Hypothalamus (tissue), 51 donors: ENCODE measurements at places on chromosomes 6 and 20.

GRCh38 chr20:15699431-15700146, 873.7 kb downstream of the KIF16B start:
- no peak for DNase-seq

- DNase-seq = no peak
These were observed 31.8 kb upstream of the RSPO4 start for GRCh38 chr20:1033751-1034414.

GRCh38 chr20:12207875-12208274, 290.2 kb downstream of the BTBD3 start:
- no peak for DNase-seq

GRCh38 chr6:123380257-123380656, 256.5 kb downstream of the TRDN start:
- no peak for DNase-seq

DNA sequence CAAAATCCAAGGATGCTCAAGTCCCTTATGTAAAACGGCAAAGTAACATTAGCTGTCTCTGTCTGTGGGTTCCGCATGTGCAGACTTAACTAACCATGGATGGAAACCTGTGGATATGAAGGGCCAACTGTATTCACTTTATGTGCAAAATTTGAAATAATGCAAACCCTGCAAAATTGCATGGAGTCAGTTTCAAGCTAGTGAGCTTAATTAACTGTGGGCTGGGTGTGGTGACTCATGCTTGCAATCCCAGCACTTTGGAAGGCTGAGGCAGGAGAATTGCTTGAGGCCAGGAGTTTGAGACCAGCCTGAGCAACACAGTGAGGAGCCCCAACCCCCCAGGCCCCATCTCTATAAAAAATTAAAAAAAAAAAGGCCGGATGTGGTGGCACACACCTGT, 81.4 kb downstream of the ANKS1A start:
- DNase-seq = no peak

GRCh38 chr20:14799545-14800216, 462.3 kb upstream of the FLRT3 start:
- DNase-seq = no peak

- DNase-seq = no peak
These were observed 79.8 kb upstream of the CD93 start for GRCh38 chr20:23165964-23166363.

DNA sequence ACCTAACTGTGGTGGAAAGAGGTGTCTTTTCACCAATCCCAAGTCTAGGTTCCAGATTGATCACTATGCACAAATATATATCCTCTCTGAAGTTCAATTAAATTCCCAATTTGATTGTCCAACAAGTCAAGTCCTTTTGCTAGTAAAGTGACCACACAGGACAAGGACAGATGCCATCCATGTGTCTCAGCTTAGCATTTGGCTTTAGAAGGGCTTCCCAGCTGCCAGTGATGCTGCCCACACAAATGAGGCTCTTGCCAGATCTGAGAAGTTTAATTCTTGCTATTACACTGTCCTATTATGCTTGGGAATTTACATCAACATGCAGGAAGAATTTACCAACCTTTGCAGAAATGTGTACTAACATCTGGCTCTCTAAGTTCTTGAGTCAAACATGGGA, 108.5 kb downstream of the COL9A1 start:
- DNase-seq = no peak

DNA sequence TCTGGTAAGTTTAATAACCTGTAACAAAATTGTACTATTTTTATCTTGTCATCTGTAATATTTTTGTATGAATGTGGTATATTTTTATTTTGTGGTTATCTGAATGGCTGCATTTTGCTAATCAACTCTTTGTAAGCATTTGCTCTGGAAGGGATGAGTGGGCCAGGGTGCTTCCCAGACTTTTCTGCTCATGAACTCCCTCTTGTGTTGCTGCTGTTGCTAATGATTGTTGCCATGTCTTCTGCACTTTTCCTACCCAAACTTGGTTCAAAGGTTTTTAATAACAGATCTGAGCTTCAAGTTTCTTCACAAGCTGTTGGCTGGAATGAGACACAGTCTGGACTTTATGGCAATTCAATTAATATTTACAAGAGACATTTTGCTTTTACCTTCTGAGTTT, 1005.7 kb downstream of the HACE1 start:
- no peak for DNase-seq

GRCh38 chr6:123415844-123416468, 220.8 kb downstream of the TRDN start:
- peak; percentile 26 for DNase-seq

DNA sequence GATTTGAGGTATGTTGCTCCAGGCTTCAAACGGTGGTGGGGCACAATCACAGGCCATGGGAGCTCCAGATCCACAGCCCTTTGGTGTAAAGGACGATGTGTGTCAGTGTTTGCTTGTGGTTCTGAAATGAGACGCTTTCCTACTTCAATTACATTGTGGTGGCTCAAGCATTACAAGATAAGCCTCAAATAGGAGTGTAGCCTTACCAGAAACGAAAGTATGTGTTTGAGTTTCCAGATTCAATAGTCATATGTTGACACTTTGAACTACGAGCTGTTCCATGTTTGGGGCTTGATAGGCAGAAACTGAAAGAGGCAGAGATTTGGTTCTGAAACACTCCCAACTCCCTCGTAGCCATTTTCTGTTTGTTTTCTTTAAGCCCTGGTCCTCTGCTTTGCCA, 187.1 kb downstream of the MYLK4 start:
- no peak for DNase-seq

DNA sequence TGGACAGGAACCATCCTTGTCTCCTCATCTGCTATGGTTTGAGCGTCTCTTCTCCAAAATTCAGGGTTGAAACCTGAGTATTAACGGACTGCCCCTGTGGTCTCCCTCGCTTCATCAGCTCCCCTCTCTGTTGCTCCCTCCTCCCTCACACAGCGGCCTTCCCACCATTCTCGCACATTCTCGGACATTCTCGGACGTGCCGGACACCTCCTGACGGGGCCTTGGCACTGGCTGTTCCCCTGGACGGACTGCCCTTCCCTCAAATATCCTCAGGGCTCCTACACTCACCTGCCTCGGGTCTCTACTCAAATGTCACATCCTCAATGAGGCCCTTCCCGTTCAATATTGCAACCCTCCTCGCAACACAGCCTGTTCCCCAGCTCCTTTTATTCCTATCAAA, 115.8 kb downstream of the TBC1D7 start:
- no peak for DNase-seq

DNA sequence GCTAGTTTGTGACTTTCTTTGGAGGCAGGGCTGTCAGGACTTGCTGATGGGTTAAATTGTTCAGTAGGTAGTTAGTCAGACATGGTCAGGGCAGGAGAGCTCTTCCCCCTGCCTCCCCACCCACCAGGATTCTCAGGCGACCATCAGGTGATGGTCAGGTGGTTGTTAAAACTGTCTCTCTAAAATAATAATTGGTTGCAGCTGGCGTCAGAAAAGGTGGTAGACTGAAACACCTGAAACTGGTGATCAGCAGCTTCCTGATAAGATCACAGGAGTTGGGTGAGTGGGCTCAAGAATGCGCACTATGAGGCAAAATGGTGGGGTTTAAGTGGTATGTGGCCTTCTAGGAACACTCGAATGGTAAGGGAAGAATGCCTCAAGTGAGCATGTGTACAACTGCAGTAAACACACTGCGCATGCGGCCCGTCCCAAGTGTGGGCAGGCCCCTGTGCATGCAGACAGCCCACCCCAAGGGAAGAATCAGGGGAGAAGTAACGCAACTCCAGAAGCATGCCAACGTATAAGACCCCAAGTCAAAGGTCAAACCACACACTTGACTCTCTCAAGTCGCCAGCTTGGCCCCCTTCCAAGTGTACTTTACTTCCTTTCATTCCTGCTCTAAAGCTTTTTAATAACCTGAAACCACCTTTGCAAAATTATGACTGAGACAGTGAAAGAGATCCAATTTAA, 7.9 kb upstream of the BLCAP start:
- no peak for DNase-seq

GRCh38 chr6:6438286-6438685, 117.8 kb upstream of the F13A1 start:
- DNase-seq = no peak

DNA sequence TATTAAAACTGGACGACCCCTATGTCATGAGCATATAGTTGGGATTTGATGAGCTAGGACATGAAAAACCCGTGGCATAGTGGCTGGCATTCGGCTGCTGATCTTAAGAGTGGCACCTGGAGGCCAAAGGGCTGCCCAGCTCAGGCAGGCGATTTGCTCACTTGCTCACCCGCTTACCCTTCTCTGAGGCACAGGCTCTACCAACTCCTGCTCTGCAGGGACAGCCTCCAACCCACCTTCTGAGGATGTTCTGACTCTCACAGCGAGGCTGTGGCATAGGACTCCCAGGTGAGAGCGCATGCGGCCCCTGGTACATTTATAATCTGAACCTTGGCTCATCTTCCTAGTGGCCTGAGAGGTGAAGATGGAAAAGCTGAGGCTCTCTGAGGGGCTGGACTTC, 995 bp downstream of the RSPO4 start:
- DNase-seq = no peak

DNA sequence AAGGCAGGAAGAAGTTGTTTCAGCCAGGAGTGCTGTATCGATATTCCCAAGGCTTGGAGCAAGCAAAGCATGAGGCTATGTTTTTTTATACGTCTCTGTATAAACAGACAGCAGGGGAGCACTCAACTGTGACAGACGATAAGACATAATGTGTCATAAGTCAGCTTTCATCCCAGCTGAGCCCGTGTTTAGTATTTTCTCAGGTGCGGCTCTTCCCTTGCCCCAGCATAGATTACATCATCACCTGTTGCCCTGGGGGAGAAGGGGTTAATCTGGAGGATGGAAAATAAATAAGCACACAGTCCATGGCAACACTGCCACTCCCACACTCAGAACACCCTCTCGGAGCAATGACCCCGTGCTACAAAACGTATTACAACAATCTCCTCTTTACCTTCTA, 22.1 kb upstream of the KCNK5 start:
- no peak for DNase-seq

DNA sequence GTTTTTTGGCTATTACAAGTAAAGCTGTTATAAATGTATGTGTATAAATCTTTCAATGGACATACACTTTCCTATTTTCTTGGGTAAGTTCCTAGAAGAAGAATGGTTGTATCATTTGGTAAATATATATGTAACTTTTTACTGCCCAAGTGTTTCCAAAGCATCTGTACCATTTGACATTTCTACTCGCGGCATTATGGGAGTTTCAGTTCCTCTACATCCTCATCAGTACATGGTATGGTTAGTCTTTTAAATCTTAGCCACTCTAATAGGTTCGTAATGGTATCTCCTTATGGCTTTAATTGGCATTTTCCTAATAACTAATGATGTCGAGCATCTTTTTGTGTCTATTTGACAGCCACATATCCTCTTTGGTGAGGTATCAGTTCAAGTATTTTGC, 12.9 kb downstream of the SNPH start:
- DNase-seq = no peak

DNA sequence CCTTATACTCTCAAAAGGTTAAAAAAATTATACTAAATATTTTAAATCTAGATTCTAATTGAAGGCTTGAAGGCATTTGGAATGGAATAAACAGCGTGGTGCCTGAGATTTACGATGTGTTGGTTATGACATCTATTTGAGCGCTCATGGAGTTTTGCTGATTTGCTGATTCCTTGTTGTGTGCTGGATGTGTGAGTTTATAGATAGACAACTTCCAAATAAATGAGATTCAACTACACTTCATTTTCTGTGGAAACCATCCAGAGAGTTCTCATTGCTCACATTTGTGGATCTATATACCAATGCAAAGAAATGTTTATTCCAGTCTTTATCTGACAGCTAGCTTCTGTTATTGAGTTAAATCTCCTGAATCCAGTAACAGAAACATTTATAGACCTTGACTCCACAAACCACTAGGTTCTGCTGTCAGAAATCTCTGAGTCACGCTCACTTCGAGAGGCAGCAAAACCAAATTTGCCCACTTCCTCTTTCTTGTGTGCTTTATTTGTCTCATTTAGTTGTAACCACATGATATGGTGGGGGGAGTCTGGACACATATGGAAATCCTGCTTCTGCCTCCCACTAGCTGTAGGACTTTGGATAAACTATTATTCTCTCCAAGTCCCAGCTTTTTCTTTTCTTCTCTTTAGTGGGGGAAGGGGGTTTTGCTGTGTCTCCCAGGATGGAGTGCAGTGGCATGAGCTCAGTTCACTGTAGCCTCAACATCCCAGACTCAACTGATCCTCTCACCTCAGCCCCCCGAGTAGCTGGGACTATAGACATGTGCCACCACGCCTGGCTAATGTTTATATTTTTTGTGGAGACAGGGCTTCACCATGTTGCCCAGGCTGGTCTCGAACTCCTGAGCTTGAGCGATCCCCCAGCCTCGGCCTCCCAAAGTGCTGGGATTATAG, 54.5 kb downstream of the IPCEF1 start:
- DNase-seq = no peak

- no peak for DNase-seq
These were observed 100.0 kb upstream of the TAB2 start for GRCh38 chr6:149217466-149217888.

DNA sequence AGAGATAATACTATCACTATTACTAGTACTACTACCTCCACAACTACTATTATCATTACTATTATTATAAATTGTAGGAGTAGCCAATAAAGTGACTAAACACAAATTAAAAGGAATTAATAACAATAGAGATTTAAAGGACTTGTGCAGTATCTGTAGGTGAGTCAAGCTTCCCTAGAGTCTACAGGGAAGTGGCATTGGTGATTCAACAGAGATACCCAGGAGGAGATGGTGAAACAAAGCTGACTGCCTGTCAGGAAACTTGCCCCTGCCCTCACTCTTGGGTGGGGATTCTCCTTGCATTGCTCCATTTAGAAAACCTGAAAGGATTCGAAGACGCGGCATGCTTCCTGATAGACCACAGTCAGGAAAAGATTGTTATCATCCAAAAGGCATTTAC, 23.3 kb upstream of the BCLAF1 start:
- no peak for DNase-seq

GRCh38 chr20:8115436-8115835, 16.6 kb upstream of the PLCB1 start:
- DNase-seq = no peak

DNA sequence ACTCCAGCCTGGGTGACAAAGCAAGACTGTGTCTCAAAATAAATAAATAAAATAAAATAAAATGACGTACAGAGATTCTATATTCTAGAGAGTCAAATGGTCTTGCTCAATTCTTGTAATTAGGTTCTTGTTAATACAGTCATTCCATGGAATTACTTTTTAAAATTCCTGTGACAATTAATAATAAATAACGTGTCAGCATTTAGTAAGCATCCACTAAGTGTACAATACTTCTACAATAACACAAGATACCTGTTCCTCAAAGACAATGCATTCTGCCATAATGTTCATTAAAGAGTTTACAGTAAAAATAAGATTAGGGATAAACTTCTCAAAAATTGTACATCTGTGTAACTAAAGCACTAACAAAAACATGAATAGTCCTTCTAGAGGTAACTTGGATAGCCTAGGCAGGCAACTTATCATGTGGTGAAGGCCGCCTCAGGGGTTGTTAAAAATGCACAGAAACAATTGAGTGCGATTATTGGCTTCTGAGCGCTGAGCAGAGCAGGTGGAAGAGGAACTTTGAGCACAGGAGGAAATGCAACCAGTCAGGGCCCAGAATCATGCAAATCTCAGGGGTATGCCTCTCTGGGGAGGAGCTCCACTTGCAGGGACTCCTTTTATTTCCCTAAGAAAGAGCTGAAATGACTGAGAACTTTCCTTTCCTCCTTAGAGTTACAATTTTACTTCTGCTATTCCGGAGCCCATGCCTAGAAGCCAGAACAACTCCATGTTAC, 37.1 kb downstream of the QRSL1 start:
- DNase-seq = no peak
